ENCODE measurements at places on chromosomes 7 and 10.

DNA sequence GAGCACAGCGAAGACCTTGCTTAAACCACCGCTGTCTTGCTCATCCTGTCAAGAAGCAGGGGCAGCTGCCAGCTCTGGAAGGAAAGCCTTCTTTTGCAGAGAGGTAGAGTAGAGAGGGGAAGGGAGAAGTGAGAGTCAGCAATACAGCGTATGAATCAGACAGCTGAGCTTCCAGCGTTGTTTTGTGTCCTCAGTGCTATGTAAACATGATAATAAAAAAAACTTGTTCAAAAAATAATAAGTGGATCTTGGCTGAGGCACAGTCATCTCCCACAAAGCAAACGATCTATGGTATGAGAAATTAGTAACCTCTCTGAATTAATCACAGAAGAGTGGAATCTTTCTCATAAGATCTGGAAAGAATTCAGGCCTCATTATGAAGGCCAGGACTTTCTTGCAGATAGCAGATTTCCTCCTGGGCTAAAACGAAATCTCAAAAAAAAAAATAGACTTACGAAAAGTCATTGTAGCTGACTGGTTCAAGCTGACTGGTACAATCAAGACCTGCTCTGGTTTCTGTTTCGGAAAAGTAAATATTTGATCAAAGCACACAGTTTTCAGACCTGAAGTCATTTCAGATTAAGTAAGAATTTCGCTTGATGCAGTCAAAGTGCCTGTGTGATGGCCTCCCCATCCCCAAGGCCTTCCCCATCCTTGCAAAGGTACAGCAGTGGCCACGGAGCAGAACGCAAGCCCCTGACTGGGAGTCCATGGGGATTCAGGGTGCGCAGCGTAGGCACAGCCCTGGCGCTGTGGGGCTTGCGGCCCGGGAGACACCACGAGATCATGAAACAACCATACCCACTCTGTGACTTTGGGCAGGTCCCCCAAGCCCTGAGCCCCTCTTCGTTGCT is 29.4 kb downstream of the CHST15 start:
- no peak for DNase-seq

DNA sequence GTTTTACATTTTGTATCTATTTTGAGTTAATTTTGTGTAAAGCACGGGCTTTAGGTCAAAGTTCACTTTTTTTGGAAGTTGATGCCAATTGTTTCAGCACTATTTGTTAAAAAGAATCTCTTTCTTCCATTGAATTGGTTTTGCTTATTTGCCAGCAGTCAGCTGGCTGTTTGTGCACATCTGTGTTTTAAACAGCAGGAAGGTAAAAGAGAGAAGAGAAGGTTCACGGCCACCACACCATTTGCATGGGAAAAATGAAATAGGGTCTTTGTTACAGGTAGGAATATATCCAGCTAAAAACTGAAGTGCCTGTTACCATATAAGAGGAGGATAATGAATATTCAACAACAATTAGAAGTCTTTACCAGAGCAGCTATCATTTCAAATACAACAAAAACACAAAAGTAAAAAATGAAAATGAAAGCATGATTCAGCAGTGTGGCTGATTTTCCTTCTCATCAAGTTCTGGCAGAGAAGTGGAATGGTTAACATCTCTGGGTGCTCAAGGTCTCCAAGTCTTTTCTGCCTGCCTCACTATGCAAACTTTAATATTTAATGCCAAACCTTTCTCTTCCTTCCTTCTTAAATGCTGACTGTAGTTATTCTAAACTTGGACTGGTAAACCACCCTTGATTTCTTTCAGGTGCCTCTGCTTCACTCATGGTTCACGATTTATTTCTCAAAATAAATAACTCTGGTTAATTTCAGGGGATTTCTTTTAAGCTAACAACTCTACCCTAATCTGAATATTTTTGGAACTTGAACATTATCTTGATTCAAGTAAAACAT is 841.5 kb downstream of the GRM8 start:
- DNase-seq, result no peak

DNA sequence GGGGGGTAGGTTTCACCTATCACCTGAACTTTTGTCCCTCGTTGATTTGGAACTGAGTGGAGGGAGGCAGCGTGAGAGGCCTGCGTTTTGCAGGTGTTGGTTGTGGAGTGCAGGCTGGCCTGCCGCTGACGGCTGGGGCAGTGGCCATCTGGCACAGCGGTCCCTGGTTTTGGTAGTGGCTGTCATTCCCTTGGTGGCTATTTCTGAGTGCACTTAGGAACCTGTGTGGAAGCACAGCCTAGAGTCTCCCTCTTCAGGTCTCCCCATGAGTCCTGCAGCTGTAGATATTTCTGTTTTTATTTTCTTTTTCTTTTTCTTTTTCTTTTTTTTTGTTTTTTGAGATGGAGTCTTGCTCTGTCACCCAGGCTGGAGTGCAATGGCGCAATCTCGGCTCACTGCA is 129.2 kb downstream of the CUL2 start:
- DNase-seq, result peak; percentile 15

GRCh38 chr7:84230491-84230890 is 35.9 kb upstream of the SEMA3A start:
- DNase-seq, result no peak

DNA sequence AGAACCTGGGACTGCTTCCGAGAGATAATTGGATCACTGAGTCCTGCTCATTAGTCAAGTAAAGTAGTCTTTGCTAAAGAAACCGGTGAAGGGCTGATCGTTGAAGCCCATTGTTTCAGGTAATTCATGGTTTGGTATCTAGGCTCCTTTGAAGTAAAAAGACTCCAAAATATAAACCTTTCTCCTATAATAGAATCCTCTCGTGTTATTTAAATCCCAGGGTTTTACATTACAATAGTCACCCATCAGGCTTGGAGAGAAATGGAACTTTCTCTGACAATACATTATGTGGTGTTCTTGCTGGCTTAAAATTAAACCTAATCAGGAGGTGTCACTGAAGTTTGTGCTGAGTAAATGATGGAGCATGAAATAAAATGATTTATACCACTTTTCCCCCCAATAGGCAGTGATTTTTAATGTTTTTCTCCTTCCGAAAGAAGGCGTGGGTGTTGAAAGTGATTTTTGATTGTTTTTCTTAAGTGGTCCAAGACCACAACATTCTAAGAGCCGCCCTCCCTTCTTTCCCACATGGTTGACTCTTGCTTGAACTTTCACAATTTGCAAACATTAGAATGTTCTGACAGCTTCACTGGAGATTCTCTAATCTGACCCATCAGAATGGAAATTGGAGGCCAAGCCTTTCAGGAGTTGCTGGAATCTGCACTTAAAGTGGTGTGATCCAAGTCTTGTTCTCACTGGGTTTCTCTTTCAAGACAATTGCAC is 44.2 kb downstream of the LRMDA start:
- DNase-seq, result no peak

DNA sequence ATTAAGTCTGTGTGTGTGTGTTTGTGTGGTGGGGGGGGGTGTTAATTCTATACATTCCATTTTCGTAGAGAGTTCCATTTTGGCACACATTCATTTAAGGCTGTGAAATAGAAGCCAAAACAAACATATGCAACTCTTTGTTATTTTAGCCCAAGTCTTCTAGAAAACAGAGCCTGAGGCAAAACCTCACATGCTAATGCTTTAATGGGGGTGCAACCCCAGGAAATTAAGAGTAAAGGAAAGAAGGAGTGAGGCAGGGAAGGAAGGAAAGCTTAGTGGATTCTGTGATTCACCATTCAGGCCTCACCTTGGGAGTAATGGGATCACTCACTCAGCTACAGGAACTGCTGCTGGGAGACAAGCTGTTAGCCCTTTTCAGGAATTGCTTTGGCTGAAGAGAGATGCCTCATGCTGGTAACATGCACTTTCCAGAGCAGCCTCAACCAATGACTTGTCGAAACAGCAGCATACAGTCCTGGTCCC is 73.0 kb upstream of the CTTNBP2 start:
- DNase-seq, result no peak

- no peak for DNase-seq
Measured at GRCh38 chr7:47947355-47947749, 914 bp downstream of the PKD1L1 start.

DNA sequence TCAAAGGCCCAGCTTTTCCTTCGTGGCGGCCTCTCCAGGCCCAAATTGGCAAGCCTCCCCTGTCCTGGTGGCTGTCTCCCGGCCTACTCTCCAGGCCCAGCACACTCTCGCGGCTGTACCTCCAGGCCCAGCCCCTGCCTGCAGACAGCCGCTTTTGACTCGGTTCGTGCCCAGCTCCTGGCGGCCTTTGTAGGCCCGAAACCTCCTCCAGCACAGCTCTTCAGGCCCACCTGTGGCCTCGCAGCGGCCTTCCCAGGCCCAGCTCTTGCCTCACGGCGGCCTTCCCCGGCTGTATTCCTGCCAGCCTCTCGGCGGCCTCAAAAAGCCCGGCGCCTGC is 18.2 kb upstream of the TMEM248 start:
- no peak for DNase-seq

DNA sequence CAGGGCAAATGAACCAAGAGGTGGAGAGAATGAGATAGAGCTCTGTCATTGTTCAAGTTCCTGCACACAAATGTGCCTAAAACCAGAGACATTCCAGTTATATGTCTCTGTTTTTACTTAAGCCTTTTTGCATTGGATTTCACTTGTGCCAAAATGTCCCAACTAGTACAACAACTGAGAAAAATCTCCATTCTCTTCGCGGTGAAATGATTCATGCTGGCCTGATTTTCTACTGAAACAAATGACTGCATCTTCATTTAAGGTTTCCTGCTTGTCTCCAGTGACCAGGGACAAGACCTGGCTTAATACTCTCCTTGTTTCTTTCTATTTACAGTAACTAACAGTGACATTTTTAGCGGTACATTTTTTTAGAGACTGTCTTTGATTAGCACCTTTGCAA is 714.9 kb downstream of the KCNMA1 start:
- DNase-seq, result no peak

GRCh38 chr10:114017873-114018272 is 25.8 kb upstream of the ADRB1 start:
- no peak for DNase-seq

- no peak for DNase-seq
Measured at GRCh38 chr7:96224685-96225084, 97.2 kb downstream of the SLC25A13 start.

DNA sequence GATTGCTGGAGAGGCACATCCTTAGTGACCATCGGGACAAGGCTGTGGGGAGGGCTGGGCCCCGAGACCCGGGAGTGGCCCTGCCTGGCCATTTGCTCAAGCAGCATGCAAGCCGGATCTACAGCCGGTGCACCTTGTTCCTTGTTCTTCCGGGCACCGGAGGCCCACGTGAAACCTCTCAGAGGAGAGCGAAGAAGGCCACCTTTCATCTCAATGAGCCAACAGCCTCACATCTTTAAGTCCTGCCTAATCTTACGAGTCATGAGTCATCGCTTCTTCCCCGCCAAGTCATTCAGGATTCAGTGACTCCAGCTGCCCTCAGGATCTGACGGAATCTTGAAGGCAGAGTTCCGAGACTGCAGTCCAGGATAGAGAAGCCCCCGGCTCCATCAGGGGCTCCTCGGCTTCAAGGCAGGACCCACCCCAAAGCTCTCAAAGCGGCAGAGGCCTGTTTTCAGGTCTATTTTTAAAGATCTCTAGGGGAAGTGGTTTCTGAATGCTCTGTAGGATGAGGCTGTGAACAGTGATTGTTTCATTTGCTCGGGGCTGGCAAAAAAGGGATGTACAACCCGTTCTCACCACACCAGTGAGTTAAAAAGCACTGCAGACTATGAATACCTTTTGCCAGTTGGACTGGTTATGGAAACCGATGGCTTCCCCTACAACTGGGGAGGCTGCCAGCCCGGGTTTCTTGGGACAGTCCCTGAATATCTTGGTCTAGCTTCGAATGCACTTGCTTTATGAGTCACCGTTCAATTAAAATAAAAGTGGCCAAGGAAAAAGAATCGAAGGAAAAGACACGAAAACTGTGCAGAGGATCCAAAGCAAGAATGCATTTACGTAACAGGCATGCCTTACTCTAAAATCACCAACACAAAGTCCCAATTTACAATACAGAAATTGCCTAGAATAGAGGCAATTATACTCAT is 57.2 kb upstream of the ECHDC3 start:
- DNase-seq, result peak; percentile 43

GRCh38 chr7:9200626-9201025 is 767.2 kb downstream of the NXPH1 start:
- no peak for DNase-seq

DNA sequence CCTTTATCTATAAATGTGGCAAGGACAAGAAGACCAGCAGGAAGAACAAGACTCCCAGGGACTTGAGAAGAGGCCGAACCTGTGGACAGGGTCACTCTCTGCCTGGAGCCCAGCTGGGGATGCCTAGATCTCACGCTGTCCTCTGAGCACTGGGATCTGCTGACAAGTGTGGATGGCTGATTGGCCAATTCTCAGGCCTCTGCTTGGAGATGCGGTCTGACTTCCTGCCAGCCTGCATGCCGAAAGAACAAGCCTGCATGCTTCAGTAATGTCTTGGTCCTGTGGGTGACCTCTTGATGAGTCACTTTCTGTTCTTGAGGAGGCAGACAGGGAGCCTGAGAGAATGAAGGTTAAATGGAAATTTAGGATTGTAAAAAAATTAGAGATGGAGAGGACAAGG is 84.7 kb downstream of the TMEM178B start:
- no peak for DNase-seq

DNA sequence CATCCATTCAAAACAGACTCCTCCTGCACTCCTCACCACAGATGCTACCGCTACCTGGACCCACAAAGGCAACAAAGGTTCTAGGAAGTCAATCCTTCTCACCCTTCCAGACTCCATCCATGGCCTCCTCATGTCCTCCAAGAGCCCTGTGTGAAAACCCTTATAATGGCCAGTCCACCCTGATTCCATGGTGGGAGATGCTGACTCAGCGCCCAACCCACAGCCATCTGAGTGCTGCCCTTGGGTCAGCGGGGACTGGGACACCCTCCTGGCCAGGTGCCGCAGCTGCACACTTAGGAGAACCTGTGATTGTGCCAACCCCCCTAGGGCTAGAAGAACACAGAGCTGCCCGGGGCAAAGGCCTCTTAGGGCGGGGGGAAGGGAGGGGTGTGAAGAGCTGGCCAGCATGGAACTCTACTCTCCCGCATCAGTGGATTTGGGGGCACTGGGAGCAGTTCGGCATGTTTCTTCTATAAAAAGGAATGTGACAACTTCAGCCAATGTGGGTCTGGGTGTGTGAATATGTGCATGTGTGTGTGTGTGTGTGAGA is 25.4 kb downstream of the TMEM273 start:
- no peak for DNase-seq

DNA sequence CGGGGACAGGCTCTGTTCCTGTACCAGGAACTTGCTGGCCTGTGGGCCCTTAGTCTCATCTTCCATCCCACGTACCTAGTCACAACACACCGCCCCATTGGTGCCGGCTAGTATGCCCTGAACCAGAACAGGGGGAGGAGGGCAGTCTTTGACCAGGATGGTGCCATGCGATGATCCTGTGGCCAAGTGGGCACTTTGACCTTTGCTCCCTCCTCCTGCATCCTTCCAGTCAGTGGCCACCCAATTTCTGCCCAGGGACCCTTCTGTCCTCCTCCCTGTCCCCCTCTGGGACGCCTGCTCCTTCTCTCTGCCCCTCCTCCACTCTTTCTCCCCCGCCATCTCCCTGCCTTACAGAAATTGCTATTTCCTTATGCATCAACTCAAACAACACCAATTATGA is 126.3 kb upstream of the CHST15 start:
- DNase-seq, result no peak

GRCh38 chr10:102776779-102777456 is 33.2 kb downstream of the WBP1L start:
- DNase-seq, result peak; percentile 50

GRCh38 chr7:47478017-47478344 is 103.9 kb downstream of the TNS3 start:
- no peak for DNase-seq

GRCh38 chr10:116879817-116880216 is 30.5 kb downstream of the ENO4 start:
- no peak for DNase-seq

- no peak for DNase-seq
Measured at GRCh38 chr10:101450277-101451080, 96.5 kb downstream of the BTRC start.

GRCh38 chr7:143381427-143382125 is 431 bp downstream of the ZYX start:
- peak; percentile 52 for DNase-seq
